ENCODE measurements at places on chromosomes 16 and 17.
A peak's percentile ranks its signal among the peaks of the same experiment; 100 is the strongest.

GRCh38 chr17:146983-147761 is 9.8 kb downstream of the SCGB1C2 start:
- no peak for DNase-seq

DNA sequence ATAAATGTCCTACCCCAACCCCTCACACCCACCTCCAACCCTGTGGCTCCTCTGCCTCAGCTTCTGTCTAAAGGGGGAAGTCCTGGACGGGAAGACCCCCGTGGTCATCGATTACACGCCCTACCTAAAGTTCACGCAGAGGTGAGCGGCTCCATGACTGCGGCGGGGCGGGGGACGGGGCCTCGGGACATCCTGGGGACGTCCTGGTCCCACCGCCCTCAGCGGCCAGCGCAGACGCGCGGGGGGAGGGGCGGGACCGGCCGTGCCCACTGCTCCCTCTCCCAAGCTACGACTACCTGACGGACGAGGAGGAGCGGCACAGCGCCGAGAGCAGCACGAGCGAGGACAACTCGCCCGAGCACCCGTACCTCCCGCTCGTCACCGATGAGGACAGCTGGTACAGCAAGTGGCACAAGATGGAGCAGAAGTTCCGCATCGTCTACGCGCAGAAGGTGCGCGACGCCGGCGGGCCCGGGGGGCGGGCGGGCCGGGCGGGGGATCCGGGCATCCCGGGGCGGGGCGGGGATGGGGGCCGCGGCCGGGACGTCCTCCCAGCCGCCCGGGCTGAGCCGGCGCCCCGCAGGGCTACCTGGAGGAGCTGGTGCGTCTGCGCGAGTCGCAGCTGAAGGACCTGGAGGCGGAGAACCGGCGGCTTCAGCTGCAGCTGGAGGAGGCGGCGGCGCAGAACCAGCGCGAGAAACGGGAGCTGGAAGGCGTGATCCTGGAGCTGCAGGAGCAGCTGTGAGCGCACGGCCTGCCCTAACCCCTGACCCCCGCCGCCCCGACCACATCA is 6.7 kb downstream of the RUNDC3A start:
- no peak for DNase-seq

- DNase-seq = peak; percentile 76
Measured at GRCh38 chr17:5500589-5501391, 14.4 kb downstream of the MIS12 start.

- DNase-seq = no peak
Measured at GRCh38 chr17:59561042-59561441, 4.4 kb upstream of the DHX40 start.

DNA sequence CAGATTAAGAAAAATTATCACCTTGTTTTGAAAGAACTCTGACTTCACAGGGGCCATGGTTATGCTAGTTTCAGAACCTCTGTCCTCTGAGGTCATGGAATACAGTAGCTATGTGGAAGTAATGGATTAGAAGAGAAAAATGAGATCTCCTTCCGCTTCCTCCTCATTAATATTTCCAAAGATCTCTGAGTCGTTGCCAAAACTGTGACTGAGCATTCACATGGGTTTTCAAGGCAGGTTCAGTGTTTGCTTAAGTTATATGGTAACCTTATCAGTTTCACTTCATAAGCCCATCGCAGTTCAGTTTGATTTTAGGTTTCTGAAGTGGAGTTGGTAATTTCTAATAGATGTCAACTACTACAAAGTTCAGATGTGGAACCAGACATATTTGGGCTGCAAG is 321.2 kb upstream of the SOX9 start:
- DNase-seq = no peak

GRCh38 chr17:45266372-45266926 is 4.6 kb upstream of the SPATA32 start:
- DNase-seq = no peak

GRCh38 chr17:21510686-21511362 is 134.7 kb downstream of the KCNJ12 start:
- DNase-seq = no peak

DNA sequence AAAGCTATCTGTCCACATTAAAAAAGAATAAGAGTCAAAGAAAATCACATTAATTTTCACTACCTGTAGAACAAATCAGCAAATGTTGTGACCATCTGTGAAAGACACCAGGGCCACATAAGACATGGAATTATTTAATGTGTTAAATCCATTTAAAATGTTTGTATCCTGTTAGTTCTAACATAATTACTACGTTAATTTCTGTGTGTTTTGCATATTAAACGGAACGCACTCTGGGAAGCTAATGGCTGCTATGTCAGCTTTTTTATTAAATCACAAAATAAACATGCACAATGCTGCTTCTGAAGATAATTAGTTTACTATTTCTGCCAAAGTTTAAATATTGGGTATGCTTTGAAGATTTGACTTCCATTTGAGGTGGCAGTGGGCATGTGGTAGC is 1061.2 kb downstream of the CDH11 start:
- no peak for DNase-seq

GRCh38 chr17:56505154-56505756 is 88.2 kb upstream of the NOG start:
- no peak for DNase-seq

DNA sequence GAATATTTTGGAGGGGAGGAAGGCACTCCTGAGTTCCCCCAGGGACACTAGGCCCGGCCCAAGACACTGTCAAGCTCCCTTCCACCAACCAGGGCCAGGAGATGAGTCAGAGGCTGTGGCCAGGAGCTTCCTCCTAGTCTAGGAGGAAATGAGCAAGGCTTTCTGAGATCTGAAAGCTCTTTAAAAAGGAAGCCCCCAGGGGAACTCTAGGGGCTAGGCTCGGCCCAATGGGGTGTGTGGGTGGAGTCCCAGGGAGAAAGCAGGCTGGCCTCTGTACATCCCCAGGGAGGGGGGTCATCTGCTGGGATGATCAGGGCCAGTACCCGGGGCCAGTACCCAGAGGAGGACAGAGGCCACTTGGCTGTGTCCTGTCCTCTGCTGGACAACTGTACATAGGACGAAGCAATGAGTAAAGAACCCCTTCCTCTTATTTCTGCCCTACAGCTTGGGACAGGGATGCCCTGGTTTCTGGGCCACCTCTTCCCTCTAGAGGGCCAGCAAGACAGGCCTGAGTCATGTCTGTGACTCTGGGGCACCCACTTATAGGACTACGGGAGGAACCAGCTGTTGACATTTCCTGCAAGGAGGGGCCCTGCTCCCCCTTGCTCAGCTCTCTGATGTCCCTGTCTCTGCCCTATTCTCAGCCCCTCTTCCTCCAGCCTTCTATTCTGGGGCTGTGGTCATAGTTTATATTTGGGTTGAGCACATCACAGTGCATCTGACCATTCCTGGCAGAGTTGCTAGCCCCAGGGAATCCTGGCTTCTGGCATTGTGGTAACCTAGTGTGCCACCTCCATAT is 2.7 kb downstream of the FHOD1 start:
- peak; percentile 78 for DNase-seq

GRCh38 chr17:70076189-70076588 is 1.2 kb downstream of the KCNJ16 start:
- DNase-seq = no peak

GRCh38 chr17:77867308-77867781 is 91.2 kb upstream of the TNRC6C start:
- DNase-seq = no peak

GRCh38 chr16:49592546-49593423 is 219.2 kb downstream of the C16orf78 start:
- DNase-seq = no peak

DNA sequence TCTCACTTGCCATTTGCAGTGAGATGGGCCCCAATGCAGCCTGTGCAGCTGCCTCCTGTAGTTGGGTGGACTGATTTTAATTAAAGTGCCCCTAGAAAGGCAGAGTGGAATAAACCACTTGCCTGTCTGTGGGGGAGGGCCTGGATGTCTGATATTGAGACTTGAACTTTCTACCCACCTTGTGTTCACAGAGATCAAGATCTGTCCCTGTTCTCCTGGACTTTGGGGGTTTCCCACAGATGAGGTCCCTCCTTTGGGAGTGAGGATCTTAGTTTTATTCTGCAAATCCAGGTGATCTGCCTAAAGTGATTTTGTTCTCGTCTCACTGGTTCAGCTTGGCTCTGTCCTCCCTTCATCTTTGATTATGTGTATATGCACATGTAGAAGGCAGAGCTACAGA is 7.7 kb upstream of the DHRS13 start:
- DNase-seq = no peak

DNA sequence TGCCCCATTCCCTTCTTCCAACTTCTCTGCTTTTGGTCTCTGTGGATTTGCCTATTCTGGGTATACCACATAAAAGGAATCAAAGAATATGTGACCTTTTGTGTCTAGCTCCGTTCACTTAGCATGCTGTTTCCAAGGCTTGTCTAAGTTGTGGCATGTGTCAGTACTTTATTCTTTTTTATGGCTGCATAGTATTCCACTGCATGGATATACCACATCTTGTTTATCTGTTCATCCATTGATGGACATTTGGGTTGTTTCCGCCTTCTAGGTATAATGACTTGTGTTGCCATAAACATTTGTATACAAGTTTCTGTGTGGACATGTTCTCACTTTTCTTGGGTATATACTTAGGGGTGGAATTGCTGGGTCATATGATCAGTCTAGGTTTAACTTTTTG is 432.6 kb downstream of the MAF start:
- DNase-seq = no peak

GRCh38 chr17:65774787-65775186 is 213.3 kb upstream of the AXIN2 start:
- no peak for DNase-seq

GRCh38 chr16:7324321-7324720 is 8.3 kb upstream of the RBFOX1 start:
- no peak for DNase-seq

GRCh38 chr16:21614896-21615295 is 15.5 kb downstream of the METTL9 start:
- no peak for DNase-seq

- DNase-seq = no peak
Measured at GRCh38 chr16:85754413-85754812, 3.5 kb upstream of the C16orf74 start.

DNA sequence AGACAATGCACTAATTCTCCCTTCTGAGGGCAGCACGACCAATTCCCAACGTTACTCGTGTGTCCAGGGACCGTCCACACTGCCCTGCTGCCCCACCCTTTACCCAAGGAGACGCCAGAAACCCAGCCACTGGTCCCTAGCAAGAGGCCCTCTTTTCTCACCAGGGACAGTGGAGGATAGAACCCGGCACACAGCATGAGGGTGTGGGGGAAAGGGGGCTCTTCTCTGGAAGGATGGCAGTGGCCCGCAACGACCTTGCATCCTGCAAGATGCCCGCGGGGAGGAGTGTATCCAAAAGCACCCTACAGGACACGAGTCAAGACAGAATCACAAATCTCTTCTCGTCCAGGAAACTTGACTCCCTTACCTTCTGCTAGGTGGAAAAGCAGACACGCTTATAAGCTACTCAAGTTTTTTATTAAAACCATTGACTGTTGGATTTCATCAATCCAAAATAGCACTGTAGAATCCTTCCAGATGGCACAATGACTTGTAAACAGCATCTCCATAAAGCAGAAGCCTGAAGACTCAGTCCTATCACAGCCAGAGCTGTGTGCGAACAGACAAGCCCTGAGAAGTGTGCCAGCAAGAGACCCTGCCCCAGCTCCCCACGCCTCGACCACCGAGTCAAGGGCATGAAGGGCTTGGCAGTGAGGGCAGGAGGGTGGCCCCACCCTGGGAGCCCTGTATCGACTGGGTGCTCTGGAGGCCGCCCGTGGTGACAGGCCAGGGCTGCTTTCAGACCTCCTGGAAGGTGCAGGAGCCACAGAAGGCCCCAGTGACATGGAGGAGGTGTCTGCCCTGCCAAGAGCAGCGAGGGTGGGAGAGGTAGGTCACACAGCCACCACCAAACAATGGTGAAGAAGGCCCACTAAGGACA is 103.8 kb downstream of the ANKRD11 start:
- DNase-seq = no peak

DNA sequence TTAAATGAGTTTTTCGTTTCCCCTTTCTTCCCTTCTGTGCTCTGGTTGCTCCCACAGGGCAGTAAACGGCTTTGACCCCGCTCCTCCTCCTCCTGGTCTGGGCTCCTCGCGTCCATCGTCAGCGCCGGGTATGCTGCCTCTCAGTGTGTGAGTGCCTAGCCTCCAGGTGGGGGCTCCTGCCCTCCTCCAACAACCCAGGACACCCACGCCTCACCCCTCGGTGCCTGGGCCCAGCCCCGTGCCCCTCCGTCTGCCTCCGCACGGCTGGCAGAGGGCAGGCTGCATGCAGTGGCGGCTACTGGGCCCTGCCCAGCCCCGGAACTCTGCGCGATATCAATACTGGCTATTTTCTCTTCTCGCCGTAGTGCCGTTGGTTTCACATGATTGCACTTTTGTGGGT is 31.2 kb downstream of the NDEL1 start:
- no peak for DNase-seq

DNA sequence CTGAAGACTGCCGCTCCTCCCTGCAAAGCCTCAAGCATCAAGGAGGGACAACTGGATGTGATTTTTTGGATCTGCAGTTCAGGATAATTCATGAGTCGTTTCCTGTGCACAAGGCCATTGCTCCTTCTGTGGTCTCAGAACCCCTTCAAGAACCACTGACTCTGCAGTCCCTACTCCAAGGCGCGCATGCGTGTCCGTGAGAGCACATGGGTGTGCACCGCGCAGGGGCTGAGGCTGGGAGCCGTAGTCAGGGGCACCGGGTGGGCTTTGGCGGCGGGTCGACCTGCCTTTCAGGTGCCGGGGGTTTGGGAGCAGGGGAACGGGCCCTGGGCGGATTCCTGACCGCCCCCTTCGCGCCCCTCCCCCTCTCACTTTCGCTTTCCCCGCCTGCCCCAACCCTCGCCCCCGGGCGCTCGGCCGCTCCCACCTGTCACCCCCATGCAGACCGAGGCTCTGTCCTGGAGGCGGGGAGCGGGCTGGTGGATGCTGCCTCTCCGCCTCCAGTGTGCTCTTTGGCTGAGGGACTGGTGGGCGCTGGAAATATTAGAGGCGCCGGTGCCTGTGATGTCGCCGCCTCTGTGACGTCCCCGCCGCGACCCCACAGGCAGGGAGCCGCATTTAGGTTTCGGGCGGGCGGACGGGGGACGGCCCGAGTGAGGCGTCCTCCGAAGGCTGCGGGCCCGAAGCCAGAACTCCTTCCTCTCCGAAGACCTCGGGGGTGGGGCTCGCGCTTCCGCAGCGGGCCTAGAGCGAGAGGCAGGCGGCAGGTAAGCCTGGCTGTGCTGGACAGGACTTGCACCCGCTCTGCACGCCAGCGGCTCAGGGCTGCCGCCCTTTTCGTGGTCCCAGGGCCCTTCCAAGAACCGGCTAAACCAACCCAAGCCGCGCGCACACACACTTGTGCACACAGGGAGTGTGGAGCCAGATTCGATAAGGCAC is at the start of gene SPATA32:
TSS of gene SPATA32 (minus strand) at position 518 of the 939 bp plus-strand sequence. CDS start at position 440, 78 bp downstream.
- DNase-seq = no peak

- no peak for DNase-seq
Measured at GRCh38 chr16:30569746-30570635, 1.5 kb downstream of the ZNF688 start.

Data from fibroblast of skin of left quadriceps (primary cell).